ENCODE measurements at places on chromosomes 13 and 19.

DNA sequence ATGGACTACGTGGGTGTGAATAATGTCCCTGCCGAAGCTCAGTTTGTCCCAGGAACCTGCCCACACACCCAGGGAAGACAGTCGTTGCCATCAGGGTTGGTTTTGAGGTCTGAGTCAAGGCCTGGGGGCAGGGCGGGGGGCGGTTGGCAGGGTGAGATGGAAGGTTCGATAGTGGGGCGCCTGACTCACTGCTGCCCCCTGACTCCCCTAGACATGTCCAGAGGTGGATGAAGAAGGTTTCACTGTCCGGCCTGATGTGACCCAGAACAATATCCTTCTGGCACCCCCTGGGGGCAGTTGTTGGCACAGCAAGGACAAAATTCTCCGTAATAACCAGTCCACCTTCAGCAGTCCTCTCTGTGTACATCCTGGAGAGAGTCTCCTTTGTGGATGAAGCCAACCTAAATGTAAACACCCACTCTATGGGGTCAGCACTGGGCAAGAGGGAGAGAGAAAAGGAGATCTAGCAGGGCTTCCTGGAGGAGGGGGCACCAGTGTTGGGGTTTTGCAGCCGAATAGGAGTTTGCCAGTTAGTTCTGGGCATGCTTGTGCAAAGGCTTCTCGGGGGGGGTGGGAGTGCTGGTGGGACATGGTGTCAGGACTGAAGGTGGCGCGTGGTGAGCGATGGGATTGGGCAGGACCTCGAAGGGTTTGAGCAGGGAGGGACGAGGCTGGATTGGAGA lies 19.6 kb upstream of the B3GNT3 start:
- peak; percentile 63 for DNase-seq

- peak; percentile 59 for DNase-seq
These were observed 443 bp downstream of the TBXA2R start for GRCh38 chr19:3606174-3606689.

DNA sequence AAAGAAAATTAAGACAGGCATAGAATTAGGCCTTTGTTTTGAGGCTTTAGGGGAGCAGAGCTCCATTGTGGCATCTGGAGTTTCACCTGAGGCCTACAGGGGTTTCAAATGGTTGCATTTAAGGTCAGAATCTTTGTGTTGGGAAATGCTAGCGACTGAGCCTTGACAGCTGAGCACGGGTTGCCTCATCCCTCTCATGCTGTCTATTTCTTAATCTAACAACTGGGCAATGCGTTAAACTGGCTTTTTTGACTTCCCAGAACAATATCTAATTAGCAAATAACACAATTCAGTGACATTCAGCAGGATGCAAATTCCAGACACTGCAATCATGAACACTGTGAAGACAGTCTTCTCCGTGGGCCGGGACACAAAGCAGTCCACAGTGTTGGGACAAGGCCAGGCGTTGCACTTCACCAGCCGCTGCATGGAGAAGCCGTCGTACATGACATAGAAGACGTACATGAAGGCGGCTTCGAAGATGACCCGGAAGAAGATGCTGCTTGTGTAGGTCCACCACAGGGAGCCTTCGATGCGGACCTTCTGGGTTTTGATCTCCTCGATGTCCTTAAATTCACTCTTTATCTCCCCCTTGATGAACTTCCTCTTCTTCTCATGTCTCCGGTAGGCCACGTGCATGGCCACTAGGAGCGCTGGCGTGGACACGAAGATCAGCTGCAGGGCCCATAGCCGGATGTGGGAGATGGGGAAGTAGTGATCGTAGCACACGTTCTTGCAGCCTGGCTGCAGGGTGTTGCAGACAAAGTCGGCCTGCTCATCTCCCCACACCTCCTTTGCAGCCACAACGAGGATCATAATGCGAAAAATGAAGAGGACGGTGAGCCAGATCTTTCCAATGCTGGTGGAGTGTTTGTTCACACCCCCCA lies 3.8 kb downstream of the GJB2 start:
- no peak for DNase-seq

GRCh38 chr19:17703824-17704463 lies 15.3 kb upstream of the MAP1S start:
- DNase-seq: peak; percentile 71

DNA sequence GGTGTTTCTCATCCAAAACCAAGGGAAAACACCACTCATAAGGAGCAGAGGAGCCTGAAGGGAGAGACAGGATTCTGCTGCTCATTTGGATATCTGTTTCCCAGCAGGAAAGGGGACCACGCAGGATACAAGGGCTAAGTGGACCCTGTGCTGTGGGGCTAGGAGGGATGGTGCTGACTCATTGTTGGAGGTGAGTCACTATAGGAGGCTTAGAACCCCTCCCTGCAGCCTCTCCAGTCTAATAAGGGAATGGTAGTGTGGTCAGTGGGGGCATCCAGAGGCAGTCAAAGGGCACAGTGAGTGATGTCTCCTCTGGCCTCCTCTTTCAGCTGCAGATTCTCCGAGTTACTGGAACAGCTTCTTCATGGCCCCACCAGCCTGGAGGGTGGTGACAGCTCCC lies 442.3 kb downstream of the TUBA3C start:
- no peak for DNase-seq

GRCh38 chr13:46551410-46552302 lies 1.3 kb upstream of the LRCH1 start:
- DNase-seq: peak; percentile 74

DNA sequence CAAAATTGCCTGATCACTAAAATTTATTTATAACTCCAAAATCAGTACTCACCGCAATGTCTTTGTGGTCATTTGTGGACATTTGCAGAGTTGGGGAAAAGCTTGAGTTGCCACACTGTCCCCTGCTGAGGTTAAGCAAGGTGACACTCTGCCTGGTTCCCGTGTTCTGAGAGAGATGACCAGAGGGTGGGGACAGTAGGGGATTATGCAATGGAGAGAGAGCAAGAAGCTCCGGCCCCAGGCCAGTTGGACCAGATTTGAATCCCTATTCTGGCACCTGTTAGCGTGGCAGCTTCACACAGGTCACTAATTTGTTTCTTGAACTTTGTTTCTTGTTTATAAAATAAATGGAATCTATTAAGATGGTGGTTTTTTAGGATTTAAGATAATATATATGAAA lies 17.8 kb downstream of the ERCC5 start:
- DNase-seq: no peak

- no peak for DNase-seq
These were observed 4.9 kb upstream of the RGCC start for GRCh38 chr13:41452462-41452861.

DNA sequence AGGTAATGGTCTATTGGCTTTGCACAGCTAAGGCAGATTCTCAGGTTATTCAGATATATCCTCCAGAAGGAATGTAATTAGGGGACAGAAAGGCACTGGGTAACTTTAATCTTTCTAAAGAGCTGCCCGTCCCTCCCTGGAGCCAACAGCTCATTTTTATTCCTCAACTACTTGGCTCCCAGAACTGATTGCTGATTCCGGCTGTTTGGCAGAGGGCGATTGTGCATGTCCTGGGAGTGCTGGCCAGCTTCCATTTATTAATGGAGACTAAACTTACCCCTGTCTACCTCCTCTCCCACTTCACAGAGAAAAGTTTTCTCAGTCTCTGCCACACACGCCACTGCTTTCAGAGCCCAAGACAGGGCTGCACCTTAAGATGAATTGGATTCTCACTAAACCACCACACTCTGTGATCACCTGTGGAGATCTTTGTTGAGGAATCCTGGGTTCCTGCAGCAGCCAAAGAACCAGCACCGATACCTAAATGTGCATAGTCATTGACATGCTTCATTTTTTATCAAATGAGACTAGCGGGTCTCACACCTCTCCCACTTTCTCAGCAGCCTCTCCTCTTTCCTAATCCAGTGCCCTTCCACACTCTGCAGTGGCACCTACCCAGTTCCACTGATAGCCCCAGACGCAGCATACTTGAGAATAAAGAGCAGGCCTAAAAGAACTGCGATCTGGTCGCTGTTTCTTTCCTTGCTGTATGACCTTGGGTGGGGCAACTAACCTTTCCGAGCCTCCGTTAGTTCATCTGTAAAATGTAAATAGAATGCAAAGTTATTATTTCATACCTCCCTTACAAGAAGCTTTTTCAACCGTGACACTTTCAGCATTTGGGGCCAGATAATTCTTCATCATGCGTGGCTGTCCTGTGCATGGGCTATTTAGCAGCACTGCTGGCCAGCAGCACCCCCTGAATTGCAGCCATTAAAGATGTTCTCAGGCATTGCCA lies 648.7 kb downstream of the UQCRFS1 start:
- no peak for DNase-seq

DNA sequence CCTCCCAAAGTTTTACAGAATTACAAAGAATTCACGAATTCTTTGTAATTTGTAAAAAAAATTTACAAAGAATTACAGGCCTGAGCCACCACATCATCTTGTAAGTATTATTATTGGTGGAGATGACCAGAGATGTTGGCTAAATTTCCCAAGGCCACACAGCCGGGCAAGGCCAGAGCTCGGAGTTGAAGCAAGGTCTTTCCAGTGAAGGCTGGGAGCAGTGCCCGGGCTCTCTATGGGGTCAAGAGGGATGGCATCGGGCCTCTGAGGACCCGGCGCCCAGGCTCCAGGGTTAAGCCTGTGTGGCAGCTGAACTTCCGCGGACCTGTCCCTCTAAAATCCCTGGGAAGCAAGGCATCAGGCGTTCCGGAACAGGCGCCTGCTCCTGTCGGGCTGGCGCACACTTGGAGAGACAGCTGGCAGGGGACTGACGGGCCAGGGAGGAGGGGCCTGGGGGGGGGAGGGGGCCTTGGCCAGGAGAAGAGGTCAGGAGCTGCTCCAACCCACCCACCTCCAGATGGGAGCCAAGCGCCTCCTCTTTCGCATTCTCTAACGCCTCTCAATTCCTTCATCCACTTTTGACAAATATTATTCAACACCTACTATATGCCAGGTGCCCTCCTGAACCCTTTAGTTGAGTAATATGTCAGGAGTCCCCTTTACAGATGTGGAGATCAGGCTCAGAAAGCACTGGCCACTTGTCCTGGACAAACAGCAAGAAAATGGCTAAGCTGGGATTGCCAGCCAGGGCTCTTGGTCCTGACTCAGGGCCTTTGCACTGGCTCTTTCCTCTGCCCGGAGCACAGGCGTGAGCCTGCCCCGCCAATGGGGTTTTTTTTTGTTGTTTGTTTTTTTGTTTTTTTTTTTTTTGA lies 36.8 kb upstream of the SEMA6B start:
- DNase-seq: no peak

DNA sequence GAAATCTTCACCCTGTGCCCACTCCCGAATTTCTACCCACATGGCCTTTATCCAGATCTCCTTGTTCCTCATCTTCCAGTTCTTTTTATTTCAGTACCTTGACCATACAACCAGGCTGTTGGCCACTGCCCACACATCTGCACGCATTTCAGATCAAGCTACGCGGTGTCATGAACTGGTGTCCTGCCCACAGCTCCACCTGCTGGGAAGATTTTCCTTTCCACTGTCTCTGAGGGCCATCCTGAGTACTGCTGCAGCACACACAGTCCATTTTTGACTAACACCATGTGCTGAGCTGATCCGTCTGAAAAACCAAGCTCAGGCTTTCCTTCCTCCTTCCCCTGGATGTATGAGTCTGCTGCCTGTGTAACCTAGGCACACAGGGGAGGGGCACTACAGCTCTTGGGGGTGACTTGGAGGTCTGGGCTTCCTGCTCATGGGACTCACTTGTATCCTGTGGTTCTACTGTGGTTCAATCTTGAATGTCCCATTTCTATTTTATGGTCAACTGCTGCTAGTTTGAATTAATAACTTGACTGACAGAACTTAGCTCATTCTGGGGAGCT lies 71.9 kb downstream of the WASF3 start:
- DNase-seq: no peak

GRCh38 chr13:110560601-110561343 lies 750 bp downstream of the RAB20 start:
- DNase-seq: peak; percentile 51

DNA sequence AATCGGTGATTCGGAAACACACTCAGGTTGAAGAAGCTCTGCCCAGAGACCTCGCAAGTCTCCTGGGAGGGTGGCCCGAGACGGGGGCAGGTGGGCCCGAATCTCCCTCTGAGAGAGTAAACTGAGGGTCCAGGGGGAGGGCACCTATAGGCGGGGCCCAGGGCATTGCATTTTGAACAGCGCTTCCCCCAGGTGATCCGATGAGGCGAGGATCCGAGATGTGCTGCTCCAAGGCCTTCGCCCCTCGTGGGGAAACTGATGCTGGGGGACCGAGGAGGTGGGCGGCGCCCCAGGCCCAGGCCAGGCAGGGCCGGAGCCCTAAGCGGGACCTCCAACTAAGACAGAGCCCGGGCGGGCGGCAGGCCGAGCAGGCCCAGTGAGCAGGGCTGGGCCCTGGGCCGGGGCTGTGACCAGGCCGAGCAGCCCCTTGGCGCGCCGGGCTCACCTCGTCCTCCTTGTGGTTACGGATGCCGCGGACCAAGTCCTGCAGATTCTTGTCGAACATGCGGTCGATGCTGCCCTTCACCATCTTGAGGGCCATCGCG lies 500 bp downstream of the AP3D1 start:
- DNase-seq: no peak

GRCh38 chr13:100549316-100549715 lies 39.3 kb downstream of the GGACT start:
- DNase-seq: no peak

DNA sequence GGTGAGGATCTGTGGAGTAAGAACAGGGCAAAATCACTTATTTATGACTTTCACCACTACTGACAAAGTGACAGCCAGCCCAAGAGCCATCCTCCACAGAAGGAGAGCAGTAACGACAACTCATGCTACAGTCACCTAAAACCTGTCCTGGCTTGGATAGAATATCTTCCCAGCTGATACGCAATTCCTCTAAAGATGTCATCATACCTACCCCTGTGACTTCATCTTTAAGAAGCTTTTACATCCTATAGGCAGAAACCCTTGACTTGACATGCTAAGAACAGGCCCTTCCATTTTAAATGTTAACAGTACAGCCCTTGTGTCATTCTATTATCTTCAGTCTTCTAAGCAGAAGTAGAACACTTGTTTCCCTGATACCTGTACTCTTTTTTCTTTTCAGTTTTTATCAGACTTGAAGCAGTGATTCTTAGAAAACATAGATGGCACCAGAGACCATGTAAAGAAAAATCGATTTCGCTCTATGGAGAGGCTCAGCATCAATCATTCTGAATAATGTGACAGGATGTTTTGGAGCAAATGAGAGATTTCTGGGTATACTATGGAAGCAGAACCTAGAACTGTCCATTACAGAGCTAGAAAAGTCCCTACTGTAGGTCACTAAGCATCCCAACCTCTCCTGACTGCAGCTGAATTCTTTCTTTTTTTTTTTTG lies 20.1 kb downstream of the STOML3 start:
- DNase-seq: no peak

DNA sequence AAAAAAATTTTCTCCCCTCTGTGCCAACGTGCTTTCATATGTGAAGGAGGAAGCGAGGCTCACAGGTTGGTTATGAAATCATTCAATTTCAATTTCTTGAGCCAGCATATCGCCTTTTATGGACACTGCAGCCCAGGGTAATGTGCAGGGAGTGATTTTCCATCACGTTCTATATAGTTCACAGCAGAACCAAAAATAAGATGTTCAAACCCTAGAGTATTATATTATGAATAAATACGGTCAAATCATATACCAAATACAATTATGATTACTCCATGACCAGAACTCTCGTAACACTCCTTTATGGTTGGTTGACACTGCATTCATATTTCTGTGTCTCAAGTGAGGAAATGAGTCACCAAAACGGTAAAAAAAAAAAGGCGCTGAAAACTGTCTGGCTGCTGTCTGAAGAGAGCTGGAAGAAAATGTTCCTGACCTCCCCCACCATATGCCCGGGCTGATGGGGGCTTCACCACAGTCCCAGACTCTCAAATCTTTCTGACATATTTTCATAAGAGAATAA lies 75.8 kb upstream of the UBAC2 start:
- peak; percentile 66 for DNase-seq

GRCh38 chr13:30037306-30037705 lies 186.9 kb upstream of the UBL3 start:
- peak; percentile 26 for DNase-seq

- no peak for DNase-seq
These were observed 24.4 kb downstream of the UBAC2 start for GRCh38 chr13:99225078-99225477.

All from AG20443 (cell line).